ENCODE measurements at places on chromosomes 5 and 9.

- no peak for DNase-seq
Measured at GRCh38 chr9:91503673-91504081, 80.0 kb upstream of the NFIL3 start.

DNA sequence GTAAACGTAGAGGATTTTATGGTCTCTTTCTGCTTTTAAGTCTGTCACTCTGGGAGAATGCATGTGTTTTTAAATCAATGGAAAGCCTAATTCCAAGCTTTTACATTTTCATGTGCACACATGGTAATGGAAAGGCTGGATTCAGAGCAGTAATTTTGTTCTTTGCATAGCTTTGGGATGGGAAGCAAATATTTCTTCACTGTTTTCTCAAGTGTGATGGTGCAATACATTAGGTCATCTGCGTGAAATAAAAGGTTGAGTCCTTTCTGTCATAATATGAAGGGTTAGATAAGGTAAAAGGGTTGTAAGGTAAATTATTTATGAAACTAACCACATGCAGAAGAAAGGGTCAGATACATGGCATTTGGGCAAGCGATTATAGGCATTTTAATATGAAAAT is 88.2 kb upstream of the NR3C1 start:
- DNase-seq = no peak

DNA sequence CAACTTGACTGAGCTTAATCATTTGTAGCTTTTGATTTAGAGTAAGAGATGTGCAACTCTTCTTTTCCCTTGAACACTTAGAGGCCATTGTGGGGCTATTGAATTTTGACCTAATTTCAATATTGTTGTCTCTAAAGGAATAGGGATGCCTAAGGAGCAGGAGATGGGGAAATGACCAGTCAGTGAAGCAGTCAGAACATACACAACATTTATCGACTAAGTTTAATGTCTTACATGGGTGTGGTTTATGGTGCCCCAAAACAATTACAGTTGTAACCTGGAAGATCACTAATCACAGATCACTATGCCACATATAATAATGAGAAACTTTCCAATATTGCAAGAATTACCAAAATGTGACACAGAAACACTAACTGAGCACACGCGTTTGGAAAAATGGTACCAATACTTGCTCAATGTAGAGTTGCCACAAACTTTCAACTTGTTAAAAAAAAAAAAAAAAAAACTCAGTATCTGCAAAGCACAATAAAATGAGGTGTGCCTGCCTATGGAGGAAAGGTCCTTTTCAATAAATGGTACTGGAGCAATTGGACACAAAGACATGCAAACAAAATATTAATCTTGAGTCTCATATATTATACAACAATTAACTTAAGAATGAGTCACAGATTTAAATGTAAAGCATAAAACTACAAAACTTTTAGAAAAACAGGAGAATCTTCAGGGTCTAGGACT is 189.6 kb upstream of the RAD23B start:
- DNase-seq = no peak

DNA sequence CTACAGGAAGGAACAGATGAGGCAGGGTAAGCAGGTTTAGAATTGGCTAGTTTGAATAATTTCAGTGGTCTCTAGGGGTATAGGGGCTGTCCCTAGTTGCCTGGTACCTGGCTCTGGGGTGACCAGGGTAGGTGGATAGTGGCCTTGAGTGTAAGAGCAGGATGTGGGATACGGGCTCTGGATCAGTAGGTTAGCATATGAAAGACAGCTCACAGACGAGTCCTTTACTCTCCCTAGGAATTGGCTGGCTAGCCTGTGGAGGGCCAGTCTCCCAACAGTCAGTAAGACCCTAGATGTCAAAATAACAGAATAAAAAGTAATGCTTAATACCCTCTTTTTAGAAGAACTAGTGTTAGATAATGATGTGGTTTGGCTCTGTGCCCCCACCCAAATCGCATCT is 16.6 kb upstream of the C9orf152 start:
- DNase-seq = no peak

DNA sequence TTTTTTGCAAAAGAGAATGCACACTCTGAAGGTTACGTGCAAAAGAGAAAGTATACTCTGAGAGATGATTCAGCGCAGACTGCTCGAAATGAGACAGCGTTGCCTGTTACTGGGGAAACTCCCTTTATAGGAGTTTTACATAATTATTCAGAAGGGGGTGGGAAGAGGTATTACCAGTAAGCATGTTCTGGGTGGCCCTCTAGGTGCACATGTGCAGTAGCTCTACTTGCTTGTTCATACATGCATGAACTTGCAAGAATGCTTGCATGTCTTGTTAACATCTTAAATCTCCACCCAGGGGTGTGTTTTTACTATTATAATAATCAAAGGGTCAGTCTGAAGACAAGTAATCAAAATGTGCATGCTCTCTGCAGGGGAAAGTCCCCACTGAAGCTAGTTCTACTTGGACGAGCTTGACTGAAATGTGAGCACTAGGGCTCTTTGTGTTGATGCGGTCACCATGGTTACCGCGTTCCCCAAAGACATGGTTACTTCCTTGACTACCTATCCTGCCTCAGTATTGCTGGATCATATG is 75.5 kb downstream of the SGCD start:
- DNase-seq = no peak

DNA sequence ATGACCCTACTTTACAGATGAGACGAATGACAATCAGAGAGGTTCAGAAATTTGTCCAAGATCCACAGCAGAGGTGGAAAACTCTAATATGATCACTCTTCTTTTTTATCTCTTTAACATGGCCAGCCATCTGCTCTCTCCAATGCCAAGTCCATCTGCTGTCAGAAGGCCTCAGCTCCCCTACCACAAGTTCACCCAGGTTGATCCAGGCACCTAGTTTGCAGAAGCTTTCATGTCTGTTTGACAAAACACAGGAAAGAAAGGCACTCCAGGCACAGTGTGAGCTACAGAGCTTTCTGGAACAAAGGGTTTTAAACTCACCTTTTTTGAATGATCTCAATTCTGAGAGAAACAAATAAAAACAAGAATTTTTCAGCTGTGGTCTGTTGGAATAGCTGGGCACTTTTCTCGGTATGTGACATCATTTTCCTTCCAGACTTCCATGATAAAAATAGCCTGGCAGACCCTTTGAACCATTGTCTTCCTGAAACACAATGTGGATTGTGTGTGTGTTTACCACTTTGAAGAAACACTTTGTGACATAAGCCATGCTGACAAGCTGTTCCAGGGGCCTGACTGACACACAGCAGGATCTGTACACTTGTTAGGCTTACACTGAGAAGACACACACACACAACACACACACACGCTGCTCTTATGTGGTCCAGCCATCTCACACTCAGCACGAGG is 214.3 kb downstream of the AGTPBP1 start:
- no peak for DNase-seq

- DNase-seq = no peak
Measured at GRCh38 chr9:78443946-78444345, 147.0 kb downstream of the PSAT1 start.

GRCh38 chr9:90308691-90309090 is 333.9 kb downstream of the DIRAS2 start:
- no peak for DNase-seq

DNA sequence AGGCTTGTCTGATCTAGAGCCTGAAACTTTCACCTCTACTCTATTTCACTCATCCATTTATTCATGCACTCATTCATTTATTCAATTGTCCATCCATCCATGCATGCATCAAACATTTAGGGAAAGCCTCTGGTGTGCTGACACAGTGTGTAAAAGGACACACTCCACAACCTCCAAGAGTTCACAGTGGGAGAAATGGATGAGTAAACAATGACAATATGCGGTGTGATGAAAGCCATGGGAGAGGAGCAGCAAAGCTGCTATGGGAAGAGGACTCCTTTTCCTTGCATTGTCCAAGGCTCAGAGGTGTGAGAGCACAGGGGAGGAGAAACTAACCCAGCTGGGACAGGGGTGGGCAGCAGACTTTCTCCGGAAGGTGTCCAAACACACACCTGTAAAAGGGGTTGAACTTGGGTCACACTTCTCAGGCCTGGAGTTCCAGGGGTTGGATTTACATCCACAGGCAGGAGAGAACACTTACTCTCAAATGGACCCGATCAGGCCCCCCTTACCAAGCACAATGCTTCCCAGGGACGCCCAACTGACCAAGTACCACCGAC is 21.2 kb upstream of the PFDN1 start:
- DNase-seq = peak; percentile 17

DNA sequence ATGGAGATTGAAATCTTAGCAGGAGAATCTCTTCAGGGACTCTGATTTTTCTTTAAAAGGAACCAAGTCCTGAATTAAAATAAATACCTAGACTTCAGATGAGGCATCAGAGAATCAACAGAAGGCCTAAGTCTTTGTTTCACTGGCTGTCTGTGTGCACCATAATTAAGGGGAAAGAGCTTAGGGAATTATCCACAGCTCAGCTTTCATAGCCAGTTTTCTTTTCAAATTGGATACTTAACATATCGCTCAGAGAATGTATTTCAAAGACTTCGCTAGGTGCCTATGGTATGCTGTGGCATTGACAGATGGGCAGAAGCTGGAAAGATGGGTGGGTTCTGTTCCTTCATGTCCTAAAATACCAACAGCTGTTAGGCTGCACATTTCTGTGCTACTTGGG is 325.8 kb downstream of the TMEM38B start:
- no peak for DNase-seq

GRCh38 chr5:948472-949274 is 56.0 kb downstream of the TRIP13 start:
- DNase-seq = no peak

- no peak for DNase-seq
Measured at GRCh38 chr5:154390096-154390495, 55.7 kb upstream of the SAP30L start.

DNA sequence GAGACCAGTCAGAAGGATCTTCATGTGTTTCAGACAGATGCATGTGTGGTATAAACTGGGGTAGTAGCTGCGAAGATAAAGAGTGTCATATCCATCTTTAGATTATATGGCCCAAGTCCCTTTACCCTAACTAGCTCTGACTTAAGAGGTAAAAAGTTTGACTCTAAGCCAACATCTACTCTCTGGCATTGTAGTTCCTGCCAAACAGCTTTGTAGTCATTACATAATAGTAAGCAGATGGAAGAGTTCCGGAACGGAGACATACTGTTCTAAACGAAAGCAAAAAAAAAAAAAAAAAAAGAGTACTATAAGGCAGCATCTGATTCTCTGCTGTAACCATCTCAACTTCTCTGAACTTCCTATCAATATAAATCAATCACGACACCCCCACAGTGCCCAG is 48.8 kb downstream of the CEMIP2 start:
- DNase-seq = no peak

DNA sequence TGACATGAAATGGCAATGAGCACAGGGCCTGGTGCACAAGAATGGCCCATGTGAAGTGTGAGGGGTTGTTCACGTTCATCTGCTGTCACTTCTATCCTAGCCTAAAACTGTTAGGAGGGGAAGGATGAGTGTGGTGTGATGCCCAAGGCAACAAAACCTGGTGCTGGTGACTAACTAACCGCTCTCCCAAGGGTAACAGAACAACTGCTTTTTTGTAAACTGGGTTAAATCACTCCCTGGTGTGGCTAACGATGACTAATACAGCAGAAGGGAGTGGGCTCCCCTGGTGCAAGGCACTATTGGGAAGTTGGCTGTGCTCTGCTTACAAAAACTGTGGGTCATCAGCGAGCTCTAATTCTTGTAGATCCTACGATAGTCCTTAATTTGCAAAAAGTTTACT is 103.2 kb upstream of the VCAN start:
- DNase-seq = no peak

DNA sequence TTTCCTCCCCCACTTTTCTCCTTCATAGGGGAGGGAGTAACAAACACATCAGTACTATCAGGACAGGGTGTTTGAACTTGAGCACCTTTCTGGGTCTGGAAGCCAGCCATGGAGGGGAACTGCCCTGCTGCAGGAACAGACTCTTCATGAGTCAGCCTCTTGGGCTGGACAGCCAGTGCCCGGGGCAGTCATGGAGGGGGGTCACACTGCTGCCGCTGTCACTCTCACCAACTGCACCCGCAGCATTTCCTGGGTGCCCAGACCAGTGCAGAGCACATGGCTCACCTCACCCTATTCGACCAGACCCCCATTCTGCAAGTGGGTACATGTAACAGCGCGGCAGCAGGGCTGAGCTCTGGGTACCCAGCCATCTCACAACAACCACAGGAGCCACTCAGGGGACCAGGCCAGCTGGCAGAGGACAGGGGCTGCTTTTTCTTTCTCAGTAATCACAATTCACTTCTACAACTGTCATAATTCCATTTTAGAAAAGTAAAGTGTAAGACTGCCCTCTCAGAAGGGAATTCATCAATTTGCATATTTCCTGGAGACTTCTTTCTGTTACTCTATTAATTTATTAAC is 118.4 kb downstream of the CTNND2 start:
- DNase-seq = no peak

DNA sequence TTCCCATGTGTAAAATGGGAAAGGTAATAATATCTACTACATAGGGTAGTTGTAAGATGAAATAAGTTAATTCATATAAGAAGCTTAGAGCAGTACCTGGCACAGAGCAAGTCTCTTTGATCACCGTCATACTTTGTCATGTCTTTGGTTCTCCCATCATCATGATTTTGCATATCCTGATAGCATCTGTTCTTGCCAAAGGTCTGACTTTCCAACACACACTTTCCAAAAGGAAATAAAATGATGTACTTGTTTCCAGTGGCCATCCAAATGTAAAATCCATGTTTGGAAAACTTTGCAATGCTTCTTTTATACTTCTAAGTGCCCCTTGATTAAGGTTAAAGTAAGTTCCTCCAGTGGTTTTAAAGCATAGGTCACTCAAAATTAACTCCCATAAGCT is 266.9 kb upstream of the PTGER4 start:
- DNase-seq = no peak

GRCh38 chr5:143094087-143094521 is 309.4 kb downstream of the NR3C1 start:
- DNase-seq = no peak

GRCh38 chr9:133485531-133486260 is 6.8 kb upstream of the SLC2A6 start:
- DNase-seq = no peak

- no peak for DNase-seq
Measured at GRCh38 chr9:4689687-4690104, 10.3 kb downstream of the CDC37L1 start.

DNA sequence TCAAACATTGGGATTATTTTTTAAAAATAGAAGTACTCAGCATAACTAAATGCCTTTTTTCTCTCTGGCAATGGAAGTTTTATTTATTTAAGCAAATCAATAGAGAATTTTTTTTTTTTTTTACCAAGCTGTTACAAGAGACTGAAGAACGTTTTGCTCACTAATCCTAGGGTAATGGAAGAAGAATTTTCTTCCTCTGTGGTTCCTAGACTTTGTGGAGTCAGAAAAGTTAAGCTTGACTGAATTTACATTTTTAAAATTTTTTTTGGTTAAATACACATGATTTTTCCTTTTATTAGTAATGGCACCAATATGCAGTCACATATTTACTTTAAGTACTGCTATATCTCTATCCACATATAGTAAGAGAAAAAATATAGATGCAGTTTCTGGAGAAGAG is 189.8 kb downstream of the PCSK1 start:
- DNase-seq = no peak

All from NCI-H345 (cell line).